ENCODE measurements at places on chromosomes 7 and 10.

- no peak for DNase-seq
These were observed 228.4 kb downstream of the FANK1 start for GRCh38 chr10:126124668-126125349.

GRCh38 chr7:132866144-132866531 lies 215.8 kb downstream of the CHCHD3 start:
- DNase-seq: no peak

- no peak for DNase-seq
These were observed 19.8 kb upstream of the HIPK2 start for GRCh38 chr7:139797607-139798006.

DNA sequence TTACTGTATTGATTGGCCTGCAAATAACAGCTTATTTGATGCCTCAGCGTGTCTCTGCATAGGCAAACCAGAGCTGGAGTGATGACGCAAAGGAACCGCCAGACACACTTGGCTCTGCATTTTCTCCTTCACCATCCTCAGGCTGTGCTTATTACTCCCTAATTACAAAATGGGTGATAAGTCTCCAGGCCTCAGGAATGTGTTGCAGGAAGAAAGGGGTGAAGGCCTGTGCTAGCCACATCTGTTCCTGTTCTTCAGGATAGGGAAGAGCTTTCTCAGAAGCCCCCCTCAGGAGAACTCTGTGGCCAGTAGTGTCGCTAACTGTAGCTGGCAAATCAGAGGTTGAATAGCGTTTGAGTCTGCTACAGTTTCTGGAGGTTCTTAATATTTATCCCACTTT lies 5.1 kb downstream of the TDRD1 start:
- DNase-seq: no peak

GRCh38 chr10:119370972-119371703 lies 163.8 kb downstream of the GRK5 start:
- no peak for DNase-seq

- DNase-seq: no peak
These were observed 135.2 kb upstream of the ADO start for GRCh38 chr10:62669341-62669740.

GRCh38 chr10:51881213-51881612 lies 181.8 kb upstream of the CSTF2T start:
- no peak for DNase-seq

GRCh38 chr7:1873421-1873820 lies 203.3 kb downstream of the ELFN1 start:
- DNase-seq: no peak

DNA sequence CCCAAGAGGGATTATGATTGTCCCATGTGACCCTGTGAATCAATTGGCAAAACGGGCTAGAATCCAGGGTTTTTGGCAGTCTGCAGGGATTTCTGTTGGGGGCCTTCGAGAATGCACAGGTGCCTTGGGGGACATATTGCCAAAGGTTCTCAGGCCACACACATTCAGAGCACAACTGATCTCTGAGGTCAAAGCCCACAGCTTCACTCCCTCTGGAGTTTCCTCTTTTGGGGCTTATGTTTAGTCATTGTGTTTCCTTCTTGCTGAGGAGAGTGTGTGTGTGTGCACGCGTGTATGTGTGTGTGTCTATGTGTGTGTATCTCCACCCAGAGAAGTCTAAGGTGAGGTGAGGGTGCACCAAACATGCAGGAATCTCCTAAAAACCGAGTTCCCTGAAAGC lies 8.8 kb downstream of the PPIF start:
- DNase-seq: no peak

- no peak for DNase-seq
These were observed 58.5 kb downstream of the CLRN3 start for GRCh38 chr10:127834221-127834620.

GRCh38 chr10:59942556-59942955 lies 36.2 kb upstream of the CCDC6 start:
- no peak for DNase-seq

- no peak for DNase-seq
These were observed 4.6 kb upstream of the TMEM139 start for GRCh38 chr7:143280160-143280559.

DNA sequence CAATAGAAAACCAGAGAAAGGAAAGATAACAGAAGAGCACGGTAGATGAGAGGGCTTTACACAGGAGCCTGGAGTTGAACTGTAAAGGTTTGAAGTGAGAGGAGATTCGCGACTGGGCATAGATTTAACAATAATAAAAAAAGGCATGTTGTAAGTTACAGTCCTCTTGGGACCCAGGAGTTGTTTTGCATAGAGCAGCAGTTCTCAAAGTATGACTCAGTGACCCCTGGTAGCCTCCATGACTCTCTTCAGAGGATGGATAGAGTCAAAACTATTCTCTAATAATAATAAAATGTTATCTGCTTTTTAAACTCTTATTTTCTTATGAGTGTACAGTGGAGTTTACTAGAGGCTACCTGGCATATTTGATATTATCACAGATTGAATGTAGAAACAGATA lies 262.3 kb downstream of the SORCS3 start:
- DNase-seq: no peak

DNA sequence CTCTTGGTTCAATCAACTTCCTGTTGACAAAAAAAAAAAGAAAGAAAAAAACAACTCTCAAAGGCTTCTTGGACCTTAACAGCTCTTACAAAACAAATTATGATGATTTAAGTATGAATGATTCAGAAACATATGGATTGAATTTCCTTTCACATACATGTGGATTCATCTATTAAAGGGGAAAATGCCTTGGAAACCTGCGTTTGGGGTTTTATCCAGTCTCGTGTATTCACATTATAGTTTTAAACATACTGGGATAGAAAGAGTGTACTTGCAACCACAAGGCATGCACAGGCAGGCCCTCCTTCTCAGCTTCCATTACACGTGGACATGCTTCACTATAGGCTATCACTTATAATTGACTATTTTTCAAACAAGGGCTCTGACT lies 286.7 kb downstream of the INHBA start:
- no peak for DNase-seq

DNA sequence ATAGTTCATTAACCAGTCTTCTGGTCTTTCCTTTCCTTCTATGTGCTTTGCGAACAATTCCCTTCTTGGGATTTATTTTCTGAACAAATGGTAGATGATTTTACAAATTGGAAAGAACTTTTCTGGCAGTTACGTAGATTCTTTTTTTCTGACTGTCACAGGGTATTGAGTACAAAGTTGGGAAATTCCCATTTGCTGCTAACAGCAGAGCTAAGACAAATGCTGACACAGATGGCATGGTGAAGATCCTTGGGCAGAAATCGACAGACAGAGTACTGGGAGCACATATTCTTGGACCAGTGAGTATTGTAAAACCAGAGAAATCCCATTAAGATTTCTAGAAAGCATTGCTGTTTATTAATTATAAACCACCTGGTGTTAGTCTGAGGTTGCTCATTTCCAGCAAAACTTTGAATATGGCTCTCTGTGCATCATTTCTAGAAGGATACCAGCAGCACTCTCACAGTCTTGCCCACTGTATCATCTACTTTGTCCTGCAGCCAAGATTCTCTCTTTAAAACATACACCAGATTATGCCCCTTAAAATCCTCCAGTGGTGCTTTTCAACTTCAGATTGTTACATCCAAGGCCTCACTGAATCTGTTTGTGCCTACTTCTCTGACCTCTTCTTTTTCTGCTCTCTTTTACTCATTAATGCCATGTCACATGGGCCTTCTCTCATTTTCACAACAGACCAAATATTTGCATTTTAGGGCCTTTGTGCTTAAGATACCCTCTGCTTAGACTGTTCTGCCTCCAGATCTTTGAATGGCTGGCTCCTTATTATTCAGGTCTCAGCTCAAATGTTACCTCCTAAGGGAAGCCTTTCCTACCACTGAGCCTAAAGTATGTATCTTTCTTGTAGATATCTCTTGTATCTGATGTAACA lies 27.0 kb downstream of the DLD start:
- DNase-seq: no peak

- no peak for DNase-seq
These were observed 8.8 kb downstream of the HSPA12A start for GRCh38 chr10:116733566-116733965.

DNA sequence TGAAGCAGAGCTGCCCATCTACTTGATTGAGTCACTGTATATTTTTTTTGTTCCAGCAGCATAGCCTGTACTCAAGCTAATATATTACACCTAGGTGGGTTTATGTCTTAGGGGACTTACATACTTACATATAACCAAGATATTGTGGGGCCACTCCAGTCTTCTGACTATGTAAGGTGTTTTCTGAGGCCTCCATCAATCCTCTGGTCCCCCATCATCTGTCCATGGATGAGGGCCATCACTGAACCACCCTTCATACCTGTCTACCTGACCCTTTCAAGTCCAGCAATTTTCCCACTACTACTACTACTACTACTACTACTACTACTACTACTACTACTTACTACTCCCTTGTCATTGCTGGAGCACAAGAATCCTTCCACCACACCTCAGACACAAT lies 3.2 kb upstream of the FAM241B start:
- no peak for DNase-seq

DNA sequence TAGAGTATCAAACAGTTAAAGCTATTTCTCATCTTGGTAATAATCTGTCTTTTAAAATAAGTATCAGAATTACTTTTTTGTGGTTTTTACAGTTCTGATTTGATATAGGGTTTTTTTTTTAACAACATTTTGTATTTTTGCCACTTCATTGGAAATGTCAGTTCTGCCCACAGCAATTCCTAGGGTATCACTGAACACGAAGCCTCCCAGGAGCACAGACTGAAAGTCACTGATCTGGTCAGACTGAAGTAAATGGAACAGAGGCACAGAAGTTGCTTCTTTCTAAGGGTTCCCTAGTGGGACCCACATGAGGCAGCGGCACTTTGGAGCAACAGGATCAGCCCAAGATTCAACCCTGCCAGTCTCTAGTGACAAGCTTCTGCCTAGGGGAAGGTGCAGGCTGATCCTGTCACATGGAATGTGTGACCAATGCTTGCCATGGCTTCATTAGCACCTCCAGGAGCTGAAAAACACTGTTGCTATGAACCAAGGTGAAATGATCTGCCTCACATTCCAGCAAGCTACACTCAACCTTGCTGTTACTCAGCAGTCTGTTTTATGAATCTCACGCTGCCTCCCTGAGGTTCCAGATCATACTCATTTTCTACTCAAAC lies 273.4 kb upstream of the CSTF2T start:
- no peak for DNase-seq

- DNase-seq: no peak
These were observed 355.5 kb downstream of the GLRX3 start for GRCh38 chr10:130491693-130492050.

DNA sequence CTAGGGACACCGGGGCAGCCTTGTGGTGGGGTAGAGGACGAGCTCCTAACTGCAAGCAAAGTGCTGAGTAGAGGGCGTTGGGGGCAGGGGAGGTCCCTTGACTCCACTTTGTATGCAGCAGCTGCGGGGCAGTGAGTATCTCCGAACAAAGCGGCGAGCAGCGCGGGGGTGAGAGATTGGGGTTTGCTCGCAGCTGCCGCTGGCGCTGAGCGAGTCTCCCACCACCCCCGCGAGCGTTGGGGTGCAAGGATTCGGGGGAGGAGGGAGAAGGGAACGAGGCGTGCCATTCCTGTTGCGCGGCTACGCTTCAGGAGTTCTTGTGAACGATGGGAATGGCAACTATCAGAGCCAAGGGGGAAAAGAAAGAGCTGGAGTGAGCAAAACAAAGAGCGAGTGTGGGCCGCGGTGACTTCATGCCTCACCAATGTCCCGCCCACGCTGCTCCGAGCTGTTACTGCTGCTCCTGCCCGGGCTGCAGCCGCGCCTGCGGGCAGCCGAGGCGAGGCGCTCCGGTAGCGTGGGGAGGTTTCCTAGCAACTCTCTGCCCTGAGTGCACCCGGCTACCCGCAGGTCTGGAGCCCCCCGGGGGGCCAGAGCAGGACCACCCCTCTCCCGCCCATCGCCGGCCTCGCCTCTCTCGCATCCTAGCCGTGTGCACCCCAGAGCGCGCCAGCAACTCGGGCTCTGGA lies at the start of gene ITGB8:
ITGB8 (plus strand) TSS at position 662 of the 689 bp plus-strand sequence. CDS start 907 bp downstream, outside the sequence.
- DNase-seq: peak; percentile 90

DNA sequence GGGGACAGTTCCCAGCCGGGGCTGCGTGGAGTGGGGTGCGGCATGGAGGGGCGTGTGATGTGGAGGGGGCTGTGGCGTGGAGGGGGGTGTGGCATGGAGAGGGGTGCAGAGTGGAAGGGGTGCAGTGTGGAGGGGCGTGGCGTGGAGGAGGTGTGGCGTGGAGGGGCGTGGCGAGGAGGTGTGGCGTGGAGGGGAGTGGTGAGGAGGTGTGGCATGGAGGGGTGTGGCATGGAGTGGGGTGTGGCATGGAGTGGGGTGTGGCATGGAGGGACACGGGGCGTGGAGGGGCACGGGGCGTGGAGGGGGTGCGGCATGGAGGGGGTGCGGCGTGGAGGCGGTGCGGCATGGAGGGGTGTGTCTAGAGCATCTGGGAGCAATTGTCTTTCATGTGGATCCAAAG lies 33.6 kb downstream of the NKX6-2 start:
- no peak for DNase-seq

DNA sequence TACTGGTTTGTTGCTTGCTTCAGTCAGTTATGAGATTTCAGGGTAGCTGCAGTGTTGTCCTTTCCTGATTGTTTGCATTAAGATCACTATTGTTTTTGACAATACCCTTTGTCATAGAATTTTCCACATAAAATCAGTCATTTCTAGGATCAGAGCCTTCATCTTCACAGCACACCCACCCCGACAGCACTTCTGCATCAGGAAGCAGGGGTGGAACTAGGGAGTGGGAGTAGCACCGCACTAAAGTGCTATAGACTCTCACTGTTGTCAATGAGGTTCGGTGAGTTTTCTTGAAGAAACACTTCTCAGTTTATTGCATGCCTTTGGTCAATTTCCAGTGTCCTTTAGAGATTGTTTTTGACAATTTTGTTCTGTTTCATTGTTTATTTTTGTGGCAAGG lies 632.5 kb downstream of the AUTS2 start:
- DNase-seq: no peak

DNA sequence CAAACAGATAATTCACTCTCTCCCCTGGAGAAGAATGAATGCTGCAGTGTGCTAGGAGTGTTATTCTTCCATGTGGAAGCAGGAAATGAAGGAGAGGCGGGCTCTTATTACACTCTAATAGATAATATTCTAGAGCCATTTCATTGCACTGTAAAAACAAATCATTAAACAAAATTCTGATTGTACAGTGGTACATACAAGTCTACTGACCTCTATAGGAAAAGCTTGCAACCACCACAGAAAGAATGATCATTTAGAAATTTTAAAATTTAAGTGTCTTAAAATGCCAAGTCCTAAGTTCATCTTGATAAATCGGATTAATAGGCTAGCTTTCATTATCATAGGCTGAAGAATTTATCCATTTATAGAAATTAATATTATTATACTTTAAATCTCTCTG lies 960.3 kb upstream of the LRRN3 start:
- DNase-seq: no peak

GRCh38 chr10:117399341-117400196 lies 24.3 kb upstream of the PDZD8 start:
- no peak for DNase-seq

- DNase-seq: no peak
These were observed 27.1 kb downstream of the BTBD16 start for GRCh38 chr10:122298206-122298597.

GRCh38 chr7:156842740-156843140 lies 50.2 kb downstream of the LMBR1 start:
- DNase-seq: no peak

GRCh38 chr10:80122110-80122710 lies 10.3 kb upstream of the PLAC9 start:
- no peak for DNase-seq

GRCh38 chr10:106992055-106992454 lies 172.5 kb downstream of the SORCS1 start:
- no peak for DNase-seq

All from amygdala (tissue), 56 donors.